Stromal cell of bone marrow (primary cell): ENCODE measurements at places on chromosomes 3 and 15.

DNA sequence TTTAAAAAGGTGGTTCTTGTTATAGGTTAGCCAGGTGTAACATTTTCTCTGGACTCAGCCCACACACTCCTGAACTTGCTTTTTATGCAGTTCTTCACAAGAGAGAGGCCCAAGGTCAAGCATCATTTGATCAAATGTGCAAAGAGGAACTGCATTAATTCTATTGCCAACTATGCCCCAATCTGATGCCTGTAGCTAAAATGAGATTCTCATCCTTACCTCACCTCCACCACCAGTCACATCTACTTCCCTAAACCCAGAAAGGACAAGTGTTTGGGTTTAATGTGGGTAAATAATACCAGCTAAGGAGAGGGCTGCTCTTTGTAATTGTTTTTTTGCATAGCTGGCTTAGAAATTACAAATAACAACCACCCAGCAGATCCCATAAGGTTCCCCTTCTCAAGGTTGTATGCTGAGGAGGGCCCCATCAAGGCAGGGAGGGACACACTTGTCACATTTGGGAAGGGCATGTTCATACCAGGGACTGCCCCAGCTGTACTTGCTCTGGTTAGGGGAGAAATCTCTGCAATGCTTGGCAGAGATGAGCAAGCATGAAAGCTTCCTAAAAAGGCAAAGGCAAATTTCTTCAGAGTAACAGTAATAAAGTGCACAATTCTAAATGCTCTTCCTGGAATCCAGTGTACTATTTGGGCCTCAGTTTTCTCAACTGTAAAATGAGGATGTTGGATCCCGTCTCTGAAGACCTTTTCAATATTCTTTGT, 76.2 kb downstream of the TGFBR2 start:
- DNase-seq = no peak

DNA sequence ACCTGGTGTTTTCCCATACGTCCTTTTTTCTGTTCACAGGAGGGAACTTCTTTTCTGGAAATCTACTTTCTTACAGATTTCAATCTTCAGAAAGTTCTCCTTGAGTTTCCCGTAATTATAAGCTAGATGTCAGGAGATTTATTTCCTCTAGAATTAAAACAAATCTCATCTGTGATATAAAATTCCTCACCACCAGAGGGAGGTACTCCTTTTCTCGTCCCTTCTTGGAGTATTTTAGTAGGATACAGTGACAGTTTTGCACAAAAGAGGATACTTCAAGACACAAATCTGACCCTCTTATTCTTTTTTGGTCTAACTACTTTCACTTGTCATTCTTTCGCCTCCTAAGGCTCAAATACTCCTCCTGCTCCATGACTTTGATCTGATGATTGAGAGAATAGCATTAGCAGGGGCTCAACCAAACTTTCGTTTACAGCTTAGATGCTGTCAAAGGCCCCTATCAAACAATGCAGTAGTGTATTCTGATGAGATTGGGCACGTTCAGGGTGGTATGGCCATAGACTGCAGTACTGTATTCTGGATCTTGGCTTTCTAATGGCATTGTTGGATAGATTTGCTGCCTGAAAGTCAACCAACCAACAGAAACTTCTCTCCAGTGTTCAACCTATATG, 38.0 kb downstream of the TMEM41A start:
- peak; percentile 5 for DNase-seq

GRCh38 chr3:60386306-60386705, 864.9 kb downstream of the FHIT start:
- no peak for DNase-seq

DNA sequence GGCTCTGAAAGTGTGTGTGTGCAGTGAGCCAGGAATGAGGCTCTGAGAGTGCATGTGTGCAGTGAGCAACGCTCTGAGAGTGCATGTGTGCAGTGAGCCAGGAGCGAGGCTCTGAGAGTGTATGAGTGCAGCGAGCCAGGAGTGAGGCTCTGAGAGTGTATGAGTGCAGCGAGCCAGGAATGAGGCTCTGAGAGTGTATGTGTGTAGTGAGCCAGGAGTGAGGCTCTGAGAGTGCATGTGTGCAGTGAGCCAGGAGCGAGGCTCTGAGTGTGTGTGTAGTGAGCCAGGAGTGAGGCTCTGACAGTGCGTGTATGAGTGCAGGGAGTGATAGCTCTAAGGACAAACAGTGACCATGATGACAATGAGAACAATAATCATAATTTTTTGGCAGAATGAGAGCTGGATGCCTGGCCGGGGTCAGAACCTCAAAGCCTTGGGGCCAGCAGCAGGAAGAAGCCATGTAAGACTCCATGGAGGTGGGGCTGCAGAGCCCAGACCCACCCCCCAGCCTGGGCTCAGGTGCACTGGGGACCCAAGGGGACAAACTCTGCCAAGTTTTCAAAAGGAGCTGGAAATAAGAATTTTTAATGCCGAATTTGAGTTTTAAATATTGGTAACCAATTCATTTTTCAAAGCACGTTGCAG, 85.7 kb upstream of the PRR20G start:
- DNase-seq = no peak

GRCh38 chr3:123379041-123379830, 69.7 kb downstream of the ADCY5 start:
- no peak for DNase-seq

GRCh38 chr15:65132878-65133547, 595 bp downstream of the PDCD7 start:
- peak; percentile 17 for DNase-seq

GRCh38 chr15:70587896-70588567, 175.3 kb downstream of the UACA start:
- DNase-seq = no peak

DNA sequence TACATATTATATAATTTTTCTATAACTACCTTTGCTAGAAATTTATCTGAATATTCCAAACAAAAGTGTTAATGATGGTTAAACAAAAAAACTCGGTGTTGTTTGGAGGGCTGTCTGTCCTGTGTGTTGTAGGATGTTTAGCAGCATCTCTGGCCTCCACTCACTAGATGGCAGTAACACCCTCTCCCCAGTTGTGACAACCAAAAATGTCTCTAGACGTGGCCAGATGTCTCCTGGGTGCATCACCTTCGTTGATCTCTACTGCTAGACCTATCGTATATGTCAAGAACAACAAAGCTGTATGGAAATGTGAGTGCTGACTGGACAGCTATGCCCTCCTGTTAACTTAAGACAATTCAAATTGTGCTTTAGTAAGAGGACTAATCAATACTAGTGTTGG, 14.1 kb downstream of the ANKRD34C start:
- no peak for DNase-seq

DNA sequence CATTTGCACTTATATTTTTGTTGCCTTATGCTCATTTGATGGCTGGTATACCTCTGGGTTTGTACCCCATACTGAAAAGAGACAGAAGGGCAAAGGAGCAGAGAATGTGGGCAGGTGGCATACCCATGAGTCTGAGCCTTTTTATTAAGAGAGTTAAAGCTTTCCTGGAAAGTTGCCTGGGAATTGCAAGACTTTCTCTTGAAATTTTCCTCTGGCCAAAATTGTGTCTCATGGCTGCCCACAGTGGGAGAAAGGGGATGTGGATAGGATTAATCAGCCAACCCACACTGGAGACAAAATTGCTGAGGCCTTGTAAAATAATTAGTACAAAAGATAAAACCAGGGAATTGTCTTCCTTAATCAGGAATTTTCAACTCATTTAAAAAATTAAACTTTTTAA, 8.2 kb upstream of the NMD3 start:
- DNase-seq = peak; percentile 46

- no peak for DNase-seq
These were observed 329.0 kb downstream of the OCA2 start for GRCh38 chr15:27770086-27770607.

- no peak for DNase-seq
These were observed 98.2 kb downstream of the HCN4 start for GRCh38 chr15:73270366-73271097.

- no peak for DNase-seq
These were observed 19.1 kb downstream of the ZDHHC19 start for GRCh38 chr3:196192036-196192523.

DNA sequence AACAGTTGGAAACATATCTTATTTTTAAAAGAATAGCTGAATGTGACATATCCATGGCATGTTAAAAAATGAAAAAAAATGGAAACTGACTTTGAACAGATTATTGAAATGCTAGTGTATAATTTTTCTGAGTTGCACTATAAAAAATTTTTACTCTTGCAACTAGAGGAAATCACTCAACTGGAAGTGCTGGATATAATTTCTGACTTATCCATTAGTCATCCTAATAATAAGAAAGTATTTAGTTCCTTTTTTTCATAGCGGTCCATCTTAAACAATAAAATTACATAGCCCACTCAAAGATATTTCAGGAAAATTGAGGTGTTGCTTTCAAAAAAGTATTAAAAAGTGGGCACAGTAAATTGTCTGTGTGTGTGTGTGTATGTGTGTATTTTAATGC, 80.7 kb downstream of the MBNL1 start:
- DNase-seq = no peak

DNA sequence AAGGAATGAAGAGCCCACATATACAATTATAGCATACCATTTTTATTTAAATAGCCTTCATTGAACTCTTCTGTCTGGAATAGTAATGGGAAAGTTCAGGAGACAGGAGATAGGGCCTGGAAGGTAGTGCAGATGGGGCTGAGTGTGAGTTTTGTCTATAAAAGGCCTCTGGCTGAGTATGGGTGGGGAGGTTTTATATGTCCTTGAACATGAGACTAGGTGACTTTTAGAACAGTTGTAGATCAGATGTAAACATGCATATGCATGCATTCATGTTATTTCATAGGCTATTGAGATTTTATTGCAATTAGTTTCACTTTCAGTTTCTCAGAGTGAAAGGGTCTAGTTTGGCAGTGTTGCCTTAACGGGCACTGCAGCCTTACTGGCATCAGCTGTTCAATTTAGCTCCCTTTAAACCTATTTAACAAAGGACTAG, 27.1 kb downstream of the CGGBP1 start:
- no peak for DNase-seq

DNA sequence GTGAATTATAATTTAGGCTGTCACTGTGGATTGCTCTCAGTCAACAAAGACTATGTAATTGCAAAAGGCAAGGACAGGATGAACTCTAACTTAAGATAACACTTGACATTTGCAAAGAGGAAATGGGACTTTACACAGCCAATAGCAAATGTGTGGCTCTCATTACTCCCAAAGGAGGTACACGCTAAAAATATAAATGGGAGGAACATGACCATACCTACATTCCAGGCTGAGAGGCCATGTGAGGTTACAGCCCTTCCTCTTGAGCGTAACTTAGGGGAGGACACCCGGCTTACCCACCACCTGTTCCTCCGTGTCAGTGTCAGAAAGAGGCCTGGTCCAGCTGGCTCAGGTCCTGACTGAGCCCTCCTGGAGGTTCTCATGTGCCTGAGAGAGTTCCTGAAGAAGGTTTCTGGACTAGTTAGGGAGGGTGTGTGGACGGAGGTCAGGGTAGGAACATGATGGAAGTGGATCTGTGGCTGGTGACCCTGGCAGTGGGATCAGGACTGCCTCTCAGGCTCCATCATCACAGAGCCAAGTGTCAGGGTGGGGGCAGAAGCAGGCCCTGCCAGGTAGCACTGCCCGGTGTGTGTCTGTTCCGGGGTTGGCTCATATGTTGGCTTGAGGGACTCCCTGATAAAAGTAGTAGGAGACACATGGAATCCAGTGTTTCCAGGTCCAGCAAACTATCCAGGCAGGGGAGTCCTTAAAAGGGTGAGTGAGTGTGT, 7.9 kb downstream of the POPDC2 start:
- DNase-seq = no peak

GRCh38 chr3:110067527-110067926, 730.2 kb upstream of the DPPA4 start:
- DNase-seq = no peak

- no peak for DNase-seq
These were observed 16.6 kb downstream of the PAQR9 start for GRCh38 chr3:142946861-142947260.

- DNase-seq = no peak
These were observed 249.1 kb downstream of the OCA2 start for GRCh38 chr15:27850050-27850449.

- DNase-seq = peak; percentile 64
These were observed 9.9 kb downstream of the DISP2 start for GRCh38 chr15:40367686-40368611.

- DNase-seq = no peak
These were observed 78.9 kb upstream of the CFAP20DC start for GRCh38 chr3:59128685-59129084.

GRCh38 chr3:195165265-195165609, 105.7 kb downstream of the XXYLT1 start:
- DNase-seq = no peak

- no peak for DNase-seq
These were observed 1.1 kb upstream of the SUCLG2 start for GRCh38 chr3:67655364-67656121.

DNA sequence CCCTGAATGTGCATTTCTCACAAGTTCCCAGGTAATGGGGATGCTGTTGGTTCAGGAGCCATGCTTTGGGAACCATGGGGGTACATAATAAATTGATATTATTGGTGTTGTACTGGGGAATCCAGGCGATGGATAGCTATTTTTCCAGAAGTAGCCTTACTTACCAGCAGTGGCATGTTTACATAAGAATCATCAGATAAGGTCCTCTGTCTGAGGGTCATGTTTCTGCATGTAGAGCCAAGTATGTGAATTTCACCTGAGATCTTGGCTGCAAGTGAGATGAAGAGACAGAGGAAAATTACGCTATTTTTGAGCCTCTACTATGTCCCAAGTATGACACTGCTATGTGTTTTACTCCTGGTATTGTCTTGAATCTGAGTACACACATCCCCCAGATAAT, 26.3 kb downstream of the GPD1L start:
- no peak for DNase-seq

DNA sequence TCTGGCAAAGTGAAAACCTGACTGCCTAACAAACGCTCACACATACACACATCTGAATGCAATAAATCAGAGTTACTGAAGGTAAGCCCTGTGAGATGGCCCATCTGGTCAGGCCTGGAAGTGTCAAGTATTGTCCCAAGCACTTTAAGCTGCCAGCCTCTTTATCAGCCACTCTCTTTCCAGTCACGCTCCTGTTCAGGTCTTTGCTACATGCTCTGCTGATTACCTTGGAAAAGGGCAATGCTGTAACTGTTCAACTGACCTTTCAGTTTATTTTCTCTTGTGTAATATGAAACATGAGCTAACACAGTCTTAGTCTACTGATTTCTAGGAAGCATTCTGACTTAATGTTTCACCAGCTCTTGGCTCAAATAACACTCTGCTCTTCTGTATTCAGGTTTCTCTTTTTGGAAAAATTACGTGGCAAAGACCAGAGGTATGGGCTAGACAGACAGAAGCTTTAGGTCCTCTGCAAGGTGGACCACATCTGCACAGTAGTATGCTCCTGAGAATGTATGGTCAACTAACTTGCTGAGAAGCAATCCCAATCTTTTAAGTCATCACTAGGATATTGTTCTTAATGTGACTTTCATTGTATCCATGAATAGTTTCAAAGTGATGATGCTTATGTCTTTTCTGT, 44.5 kb downstream of the GBE1 start:
- peak; percentile 46 for DNase-seq

- DNase-seq = no peak
These were observed 59.7 kb downstream of the NOX5 start for GRCh38 chr15:69074001-69074842.

DNA sequence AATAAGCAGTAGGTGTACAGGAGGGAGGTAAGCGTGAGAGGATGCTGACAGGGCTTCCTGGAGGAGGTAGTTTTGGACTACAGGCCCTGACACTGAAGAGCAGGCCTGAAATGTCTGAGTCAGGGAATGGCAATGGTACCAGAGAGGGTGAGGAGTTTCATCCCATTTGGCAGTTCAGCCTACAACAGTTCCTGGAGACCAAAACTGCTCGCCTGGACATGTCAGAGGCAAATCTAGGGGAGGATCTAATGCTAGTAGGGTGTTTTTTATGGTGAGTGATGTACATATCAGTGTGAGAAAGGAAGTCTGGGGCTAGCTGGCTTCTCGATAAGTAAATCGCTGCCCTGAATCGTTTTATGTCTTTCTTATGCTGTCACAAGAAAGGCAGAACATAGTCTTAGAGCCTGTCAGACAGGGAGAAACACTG, 13.8 kb upstream of the TNFSF10 start:
- DNase-seq = no peak
